CD4-positive, alpha-beta memory T cell (primary cell): ENCODE measurements at places on chromosomes 7 and 10. TPM values are rescaled to one million over a fixed set of nuclear protein-coding genes. Genes with fewer than 3 reads are reported as not detected.

The FFAR4 gene
- total RNA-seq, result not detected

The NUTM2E gene
- 0.53 TPM for total RNA-seq

The PNLIP gene
- total RNA-seq, result not detected

The ZKSCAN1 gene
- 94.8 TPM for total RNA-seq

The HHEX gene
- total RNA-seq, result 0.32 TPM

DNA sequence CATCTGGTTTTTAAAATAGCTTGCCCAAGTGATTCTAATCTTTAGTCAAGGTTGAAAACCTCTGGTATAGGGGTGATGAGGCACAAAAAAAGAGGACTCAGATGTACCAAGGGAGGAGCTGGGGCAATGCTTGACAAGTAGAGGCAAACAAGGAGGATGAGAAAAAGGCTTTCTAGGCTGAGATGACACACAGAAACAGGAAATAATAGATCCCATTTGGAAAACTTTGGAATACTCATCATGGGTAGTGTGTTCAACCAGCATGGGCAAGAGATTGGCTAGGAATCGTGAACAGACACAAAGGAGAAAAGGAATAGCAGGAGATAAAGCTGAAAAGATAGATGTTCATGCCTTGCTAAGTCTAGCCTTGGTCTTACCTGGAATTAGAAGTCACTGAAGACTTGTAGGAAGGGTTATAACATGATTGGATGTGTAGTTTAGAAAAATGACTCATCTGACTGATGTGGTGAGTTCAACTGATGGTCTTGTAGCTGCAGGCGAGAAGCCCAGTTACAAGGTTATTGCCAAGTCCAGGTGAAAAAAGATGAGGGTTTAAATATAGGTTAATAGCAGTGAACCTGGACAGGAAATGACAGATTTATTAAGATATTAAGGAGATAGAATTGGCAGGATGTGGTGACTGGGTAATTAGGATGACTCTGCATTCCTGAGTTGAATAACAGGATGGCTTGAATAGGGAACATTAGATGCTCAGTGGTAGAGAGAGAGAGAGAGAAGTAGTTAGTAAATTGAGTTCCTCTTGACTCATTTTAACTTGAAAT, 214.0 kb upstream of the LRGUK start:
- DNase-seq, result no peak

DNA sequence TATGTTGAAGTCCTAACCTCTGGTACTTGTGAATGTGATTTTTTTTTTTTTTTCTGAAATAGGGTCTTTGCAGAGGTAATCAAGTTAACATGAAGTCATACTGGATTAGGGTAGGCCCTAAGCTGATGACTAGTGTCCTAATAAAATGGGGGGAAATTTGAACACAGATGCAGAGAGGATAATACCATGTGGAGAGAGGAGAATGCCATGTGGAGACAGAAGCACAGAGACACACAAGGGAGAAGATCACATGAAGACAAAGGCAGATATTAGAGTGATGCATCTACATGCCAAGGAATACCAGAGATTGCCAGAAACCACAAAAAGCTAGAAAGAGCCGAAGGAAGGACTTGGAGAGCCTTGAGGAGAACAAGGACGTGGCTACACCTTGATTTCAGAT, 28.5 kb upstream of the ARMC3 start:
- no peak for DNase-seq

DNA sequence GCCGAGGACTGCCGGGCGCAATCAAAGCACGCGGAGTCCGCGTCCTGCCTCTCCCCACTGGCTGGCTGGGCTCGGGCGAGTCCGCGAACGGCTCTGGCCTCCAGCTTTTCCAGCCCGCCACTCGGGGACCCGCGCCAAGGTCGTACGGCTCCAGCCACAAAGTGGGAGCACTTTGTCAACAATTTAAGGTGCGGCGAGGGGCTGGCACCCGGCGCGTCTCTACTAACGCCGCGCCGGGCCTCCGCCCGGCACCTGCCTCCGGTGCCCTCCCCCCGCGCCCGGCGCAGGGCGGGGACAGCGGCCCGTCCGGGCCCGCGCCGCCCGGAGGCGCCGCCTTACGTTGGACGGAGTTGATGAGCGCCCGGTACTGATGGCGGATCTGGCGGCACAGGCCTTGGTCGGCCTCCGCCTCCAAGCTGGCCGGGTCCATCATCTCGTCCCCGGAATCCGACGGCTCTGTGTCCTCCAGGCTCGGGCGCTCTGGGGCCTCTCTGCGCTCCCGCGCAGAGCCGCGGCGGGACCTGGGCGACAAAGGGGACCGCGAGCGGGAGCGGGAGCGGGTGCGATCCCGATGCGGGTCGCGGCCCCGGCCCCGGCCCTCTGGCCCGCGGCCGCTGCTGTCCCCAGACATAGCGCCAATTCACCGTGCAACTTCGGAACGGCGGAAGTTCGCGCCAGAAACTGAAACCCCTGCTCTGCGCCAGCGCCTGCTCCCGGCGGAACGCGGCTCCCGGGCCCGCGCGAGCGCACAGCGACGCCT, at the start of gene NSMCE4A:
TSS of gene NSMCE4A (minus strand) at position 683 of the 760 bp plus-strand sequence. CDS start at position 631, 52 bp downstream.
- DNase-seq, result peak; percentile 65

- no peak for DNase-seq
Observed at GRCh38 chr7:92313055-92313454, 67.3 kb downstream of the ANKIB1 start.

DNA sequence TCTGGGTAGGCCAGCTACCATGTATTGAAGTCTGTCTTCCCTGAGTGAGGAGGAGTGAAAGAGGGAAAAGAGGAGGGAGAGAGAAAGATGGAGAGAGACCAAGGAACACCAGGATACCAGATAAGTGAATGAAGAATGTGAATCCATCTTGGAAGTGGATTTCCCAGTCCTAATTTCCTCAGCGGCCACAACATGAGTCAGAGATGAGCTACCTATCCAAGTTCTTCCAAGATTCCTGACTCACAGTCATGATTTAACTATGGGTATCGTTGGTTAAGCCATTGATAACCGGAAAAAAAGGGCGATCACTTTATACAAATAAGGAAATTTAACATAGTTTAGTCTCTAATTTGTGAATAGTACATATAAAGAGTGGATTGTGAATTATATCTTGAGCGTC, 561.8 kb downstream of the ATRNL1 start:
- DNase-seq, result no peak
